Naive B cell (primary cell): ENCODE measurements at places on chromosomes 6 and 20.

DNA sequence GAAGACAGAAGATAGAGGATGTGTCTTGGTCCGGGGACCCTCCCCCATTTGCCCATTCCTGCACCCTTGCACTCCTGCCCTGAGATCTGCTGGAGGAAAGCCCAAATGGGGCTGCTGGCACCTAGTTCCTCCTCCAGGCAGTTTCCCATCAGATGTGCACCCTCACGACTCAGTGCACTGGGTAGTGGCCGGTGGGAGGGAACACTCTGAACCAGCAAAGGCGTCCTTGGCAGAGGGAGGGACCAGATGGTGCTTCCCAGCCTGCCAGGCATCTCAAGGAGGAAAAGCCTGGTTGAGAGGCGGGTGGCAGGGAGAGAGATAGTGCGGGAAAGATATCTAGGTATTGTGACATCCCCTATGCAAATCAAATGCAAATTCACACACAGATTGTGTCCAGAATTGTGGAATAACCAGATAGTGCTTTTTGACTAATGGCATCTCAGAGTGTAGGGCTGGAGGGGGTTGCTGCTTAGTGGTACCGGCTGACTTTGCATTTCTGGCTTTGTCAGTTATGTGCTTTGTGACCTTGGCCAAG, 19.5 kb downstream of the TMEM151B start:
- H3K4me1 ChIP-seq = no peaks in the 10 kb centered on the region
- H3K4me3 ChIP-seq = no peak overlapping the region
- peaks cover 81% of the 10 kb centered on the region for H3K27me3 ChIP-seq

- H3K36me3 ChIP-seq = peaks cover 7% of the 10 kb centered on the region
- DNase-seq = no peak
- peaks cover 89% of the 10 kb centered on the region for H3K4me1 ChIP-seq
- peak overlapping the region; percentile 29 for H3K4me3 ChIP-seq
- H3K27me3 ChIP-seq = no peaks in the 10 kb centered on the region
Measured at GRCh38 chr20:53582574-53583351, 10.9 kb downstream of the ZNF217 start.

GRCh38 chr6:132919045-132919860, 104.9 kb downstream of the RPS12 start:
- H3K27ac ChIP-seq = no peak overlapping the region
- DNase-seq = no peak
- no peak overlapping the region for H3K4me3 ChIP-seq
- no peaks in the 10 kb centered on the region for H3K4me1 ChIP-seq
- H3K36me3 ChIP-seq = no peaks in the 10 kb centered on the region

DNA sequence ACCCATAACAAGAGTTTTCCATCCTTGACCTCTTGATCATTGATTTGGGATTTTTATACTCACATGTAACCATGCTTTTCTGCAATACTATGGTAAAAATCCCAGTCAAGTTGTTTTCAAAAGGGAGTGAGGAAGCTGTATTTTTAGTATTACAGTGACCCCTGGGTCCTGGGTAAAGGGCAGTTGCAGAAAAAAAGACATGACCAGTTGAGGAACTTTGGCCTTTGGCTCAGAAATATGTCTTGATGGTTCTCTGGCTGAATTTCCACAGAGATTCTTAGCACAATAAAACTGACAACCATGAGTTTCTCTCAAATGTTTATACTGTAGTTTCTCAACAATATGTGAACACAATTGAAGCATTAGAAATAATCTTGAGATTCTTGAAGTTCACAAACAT, 28.6 kb upstream of the PRL start:
- no peak for DNase-seq
- no peaks in the 10 kb centered on the region for H3K36me3 ChIP-seq
- H3K4me1 ChIP-seq = no peaks in the 10 kb centered on the region
- H3K27me3 ChIP-seq = no peaks in the 10 kb centered on the region
- H3K4me3 ChIP-seq = no peak overlapping the region

- DNase-seq = no peak
- peak overlapping the region; percentile 100 for H3K27ac ChIP-seq
- no peaks in the 10 kb centered on the region for H3K27me3 ChIP-seq
- peaks cover 40% of the 10 kb centered on the region for H3K36me3 ChIP-seq
- H3K4me3 ChIP-seq = peak overlapping the region; percentile 87
- peaks cover 80% of the 10 kb centered on the region for H3K4me1 ChIP-seq
Measured at GRCh38 chr6:167129159-167129558, 6.3 kb downstream of the CCR6 start.

- H3K27ac ChIP-seq = peak overlapping the region; percentile 78
- H3K4me3 ChIP-seq = no peak overlapping the region
- DNase-seq = no peak
- H3K27me3 ChIP-seq = no peaks in the 10 kb centered on the region
- H3K4me1 ChIP-seq = peaks cover 20% of the 10 kb centered on the region
Measured at GRCh38 chr20:5833309-5833941, 83.2 kb downstream of the SHLD1 start.
